Stimulated activated naive CD4-positive, alpha-beta T cell (primary cell): ENCODE measurements at places on chromosomes 12 and 14.

DNA sequence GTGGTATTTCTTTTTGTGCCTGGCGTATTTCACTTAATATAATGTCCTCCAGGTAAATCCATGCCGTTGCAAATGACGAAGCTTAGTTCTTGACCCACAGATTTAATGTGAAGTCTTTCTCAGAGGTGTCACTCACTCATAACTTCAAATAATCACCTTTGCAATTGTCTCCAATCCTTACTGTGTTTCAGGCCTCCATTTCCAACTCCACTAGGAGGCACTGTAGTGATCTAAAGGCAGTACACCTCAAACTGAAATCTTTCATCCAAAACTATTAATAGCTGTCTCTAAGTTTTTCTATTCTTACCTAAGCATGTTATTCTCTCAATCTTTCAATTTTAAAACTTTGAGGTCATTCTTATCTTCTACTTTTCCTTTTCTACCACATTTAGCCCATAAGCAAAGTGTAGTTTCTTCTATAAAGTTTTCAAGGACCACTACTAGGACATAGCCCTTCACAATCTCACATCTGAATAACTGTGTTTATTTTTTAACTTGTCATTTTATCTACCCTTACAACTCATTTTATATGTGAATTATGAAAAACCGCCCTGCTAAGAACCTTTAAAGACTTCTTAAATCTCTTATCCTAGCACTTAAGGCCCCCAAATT is 25.5 kb upstream of the FBXO34 start:
- peak; percentile 54 for DNase-seq

DNA sequence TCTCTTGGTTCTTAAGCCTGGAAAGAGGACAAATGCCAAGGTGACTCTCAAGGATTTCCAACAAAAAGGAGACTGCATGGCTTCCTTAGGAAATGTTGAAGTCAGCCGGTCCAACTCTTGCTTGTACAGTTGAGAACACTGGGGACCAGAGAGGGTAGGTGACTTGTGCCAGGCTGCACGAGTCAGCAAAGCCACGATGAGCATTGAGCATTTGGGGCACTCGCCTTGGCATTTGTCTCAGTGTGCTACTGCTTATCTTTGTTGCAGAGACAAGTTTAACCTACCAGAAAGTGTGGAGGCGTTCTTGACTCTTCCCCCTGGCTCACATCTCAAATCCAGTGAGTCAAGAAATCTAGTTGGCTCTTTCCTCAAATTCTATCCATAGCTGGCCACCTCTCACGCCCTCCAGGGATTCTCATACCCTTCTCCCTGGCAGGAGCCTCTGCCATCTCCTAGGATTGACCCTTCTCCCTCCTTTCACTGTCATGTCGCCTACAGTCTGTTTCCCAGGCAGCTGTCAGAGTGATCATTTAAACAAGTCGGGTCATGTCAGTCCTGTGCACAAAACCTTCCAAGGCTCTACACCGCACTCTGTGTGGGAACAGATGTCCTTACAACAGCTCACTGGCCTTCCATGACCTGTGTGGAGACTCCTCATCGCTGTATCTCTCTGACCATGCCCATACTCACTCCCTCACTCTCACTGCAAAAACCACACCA is 17.2 kb upstream of the KRT83 start:
- DNase-seq, result no peak

GRCh38 chr12:105522166-105522825 is 191.8 kb downstream of the C12orf75 start:
- DNase-seq, result no peak

DNA sequence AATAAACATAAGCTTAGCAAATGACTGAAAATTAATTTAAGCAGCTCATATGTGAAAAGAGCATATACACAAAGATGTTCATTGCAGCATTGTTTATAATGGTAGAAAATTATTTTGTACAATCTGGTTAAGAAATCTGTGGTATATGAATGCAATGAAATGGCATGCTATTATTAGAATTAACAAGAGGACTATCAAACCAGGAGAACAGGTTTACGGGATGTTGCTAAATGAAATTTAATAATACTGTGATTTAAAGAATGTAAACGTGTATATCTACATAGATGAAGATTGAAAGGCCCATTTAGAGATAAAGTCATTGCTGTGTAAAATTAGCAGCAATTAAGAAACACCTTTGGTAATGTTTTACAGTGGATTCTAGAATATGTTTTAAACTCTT is 70.5 kb downstream of the EID3 start:
- no peak for DNase-seq

DNA sequence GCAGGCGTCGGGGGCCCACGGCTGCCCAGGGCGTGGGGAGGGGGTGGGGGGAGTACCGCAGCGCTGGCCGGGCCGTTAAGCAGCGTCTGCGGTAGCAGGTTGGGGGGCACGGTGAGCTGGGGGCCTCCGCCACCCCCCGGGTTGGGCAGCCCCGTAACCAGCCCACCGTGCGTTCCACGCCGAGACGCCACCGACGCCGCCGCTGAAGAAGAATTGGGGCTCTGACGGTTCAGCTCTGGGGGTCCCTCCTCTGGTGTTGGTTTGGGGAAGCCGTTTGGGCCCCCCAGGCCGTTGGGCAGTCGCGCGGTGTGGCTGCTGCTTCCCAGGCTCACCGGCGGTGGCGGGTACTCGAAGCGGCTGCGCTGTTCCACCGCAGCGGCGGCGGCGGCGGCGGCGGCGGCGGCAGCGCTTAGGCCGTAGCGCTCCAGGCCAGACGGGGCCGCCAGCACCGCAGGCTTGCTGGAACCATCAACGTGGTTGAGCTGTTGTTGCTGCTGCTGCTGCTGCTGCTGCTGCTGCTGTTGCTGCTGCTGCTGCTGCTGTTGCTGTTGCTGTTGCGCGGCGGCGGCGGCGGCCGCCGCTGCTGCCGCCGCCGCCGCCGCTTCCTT is 1.5 kb downstream of the IRF2BPL start:
- DNase-seq, result peak; percentile 75

- DNase-seq, result no peak
These were observed 8.7 kb downstream of the SMIM41 start for GRCh38 chr12:52087961-52088820.

- no peak for DNase-seq
These were observed 37.1 kb downstream of the DNAH10 start for GRCh38 chr12:123799227-123799626.

DNA sequence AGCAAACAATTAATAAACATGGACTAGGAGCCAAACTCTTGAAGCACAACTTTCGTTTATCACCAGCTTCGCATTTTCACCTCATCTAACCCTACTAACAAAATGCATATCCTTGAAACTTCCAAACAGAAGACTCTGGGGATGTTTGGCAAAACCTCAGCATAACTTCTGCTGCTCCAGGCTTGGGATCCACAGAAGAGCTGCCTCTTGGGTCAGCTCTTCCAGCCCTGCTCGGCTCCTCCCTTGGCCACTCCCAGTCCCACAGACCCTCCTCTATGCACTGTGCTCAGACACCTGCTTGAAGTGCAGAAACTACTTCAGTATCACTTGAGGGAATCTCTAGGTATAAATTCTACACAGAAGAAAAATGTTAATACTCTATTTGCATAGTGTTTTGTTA is 110.0 kb upstream of the AMIGO2 start:
- no peak for DNase-seq

- DNase-seq, result no peak
These were observed 19.3 kb downstream of the CKB start for GRCh38 chr14:103503296-103503695.

DNA sequence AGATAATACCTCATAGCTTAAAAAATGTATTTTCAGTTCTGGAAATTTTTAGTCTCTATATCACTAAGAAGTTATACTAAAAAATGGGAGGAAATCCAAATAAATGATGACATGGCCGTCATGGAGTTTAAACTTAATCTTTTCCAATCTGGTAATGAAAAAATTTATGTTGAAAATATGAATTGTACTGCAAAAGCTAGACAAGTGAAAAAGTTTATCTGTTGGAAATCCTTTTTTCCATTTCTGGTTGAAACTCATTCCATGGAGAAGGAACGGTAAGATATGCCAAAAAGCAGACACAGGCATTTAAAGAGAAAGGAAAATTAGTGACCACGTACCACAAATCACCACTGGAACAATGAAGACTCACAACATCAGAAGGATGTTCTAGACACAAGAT is 314.2 kb upstream of the PRICKLE1 start:
- no peak for DNase-seq

GRCh38 chr12:30447061-30447750 is 248.5 kb downstream of the IPO8 start:
- no peak for DNase-seq

DNA sequence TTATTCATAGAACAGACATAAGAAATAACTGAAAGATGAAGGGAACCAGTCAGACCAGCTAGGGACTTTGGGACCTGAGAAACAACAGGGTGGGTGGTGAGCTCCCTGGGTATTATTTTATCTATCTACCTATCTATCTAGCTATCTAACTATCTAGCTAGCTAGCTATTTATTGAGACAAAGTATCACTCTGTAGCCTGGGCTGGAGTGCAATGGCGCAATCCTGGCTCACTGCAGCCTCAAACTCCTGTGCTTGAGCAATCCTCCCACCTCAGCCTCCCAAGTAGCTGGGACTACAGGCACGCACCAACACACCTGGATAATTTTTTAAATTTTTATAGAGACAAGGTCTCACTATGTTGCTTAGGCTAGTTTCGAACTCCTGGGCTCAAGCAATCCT is 127.6 kb downstream of the DPF3 start:
- no peak for DNase-seq

DNA sequence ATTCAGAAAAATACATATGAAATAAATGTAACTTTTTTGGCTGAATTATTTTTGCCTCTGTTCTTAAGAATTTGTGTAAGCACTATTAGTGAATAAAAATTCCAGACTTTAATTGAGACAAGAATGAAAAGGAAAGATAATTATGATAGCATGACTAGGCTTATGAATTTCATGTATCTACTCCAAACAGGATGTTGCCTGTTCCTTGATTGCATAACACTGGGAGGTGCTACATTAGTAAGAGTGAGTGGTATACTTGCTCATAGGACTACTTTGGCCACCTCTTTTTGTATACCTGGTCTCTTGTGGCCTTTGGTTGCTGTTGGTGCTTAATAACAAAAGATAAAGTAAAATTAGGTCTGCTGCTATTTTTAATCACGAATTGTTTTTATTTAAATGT is 112.8 kb downstream of the NAV3 start:
- DNase-seq, result no peak

DNA sequence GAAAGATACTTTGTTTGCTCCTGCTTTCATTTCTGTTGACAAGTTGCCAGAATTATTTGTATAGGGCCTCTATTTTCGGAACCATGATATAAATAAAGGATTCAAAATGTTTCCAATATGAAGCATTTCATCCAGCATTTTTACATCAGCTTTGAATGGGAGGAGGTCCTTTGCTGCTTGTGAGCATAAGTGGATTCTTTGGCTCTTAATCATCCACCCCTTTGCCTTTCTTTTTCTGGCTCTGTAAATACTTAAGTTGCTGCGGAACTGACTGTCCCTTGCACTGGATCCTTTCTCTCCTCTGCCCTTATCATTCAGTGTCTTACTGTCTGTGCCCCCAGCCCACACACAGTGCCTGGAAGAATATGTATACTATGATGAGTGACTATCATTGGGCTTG is 357.3 kb upstream of the RGS6 start:
- DNase-seq, result no peak

DNA sequence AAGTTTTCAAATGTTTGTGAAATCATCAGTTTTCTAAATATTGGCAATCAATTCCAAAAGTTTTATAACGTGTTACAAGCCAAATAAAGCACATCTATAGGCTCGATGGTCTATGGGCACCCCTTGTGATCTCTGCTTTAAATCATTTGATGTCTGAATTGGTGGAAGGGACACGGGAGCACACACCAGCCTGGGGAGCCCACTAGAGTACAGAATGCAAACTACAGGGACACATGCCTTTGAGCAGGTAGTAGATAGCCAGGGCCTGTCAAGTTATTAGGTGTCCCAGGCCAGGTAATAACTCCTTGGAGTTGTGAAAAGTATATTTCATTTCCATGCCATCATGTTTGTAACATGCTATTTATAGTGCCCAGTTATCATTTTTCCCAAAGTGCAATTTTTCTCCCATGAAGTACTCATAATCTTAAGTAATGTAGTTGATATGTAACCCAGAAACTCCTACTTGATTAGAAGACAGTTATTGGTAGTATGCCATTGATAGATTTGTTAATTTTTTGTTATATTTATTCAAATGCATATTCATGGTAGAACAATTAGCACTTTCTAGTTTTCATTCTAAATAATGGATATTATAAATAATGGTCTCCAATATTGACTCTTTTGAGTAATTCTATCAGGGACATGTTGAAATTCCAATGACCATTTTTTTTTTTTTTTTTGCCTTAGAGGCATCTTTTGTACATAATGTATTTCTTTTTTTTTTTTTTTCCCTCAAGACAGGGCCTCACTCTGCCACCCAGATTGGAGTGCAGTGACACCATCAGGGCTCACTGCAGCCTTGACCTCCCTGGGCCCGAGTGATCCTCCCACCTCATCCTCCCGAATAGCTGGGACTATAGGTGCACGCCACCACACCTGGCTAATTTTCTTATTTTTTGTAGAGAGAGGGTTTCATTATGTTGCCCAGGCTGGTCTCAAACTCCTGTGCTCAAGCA is 96.9 kb upstream of the FGD4 start:
- DNase-seq, result peak; percentile 9

DNA sequence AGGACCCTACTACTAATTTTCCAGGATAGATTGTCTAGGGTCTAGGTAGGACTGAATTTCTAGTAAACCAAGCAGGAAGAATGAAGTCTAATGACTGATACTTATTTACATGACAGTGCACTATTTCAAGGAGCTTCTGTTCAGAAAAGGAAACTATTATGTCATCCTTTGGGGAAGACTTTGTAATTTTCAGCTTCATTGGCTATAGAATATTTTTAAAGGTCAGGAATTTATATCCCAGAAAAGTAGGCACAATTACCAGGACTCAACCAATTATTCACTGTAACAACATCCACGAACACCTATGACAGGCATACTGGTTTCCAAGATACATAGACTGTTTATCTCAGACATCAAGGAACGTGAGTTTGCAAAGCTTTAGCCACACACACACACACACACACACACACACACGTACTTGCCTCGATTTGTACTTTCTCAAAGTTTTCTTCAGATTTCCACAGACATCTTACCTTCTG is 23.2 kb downstream of the OR6S1 start:
- no peak for DNase-seq

DNA sequence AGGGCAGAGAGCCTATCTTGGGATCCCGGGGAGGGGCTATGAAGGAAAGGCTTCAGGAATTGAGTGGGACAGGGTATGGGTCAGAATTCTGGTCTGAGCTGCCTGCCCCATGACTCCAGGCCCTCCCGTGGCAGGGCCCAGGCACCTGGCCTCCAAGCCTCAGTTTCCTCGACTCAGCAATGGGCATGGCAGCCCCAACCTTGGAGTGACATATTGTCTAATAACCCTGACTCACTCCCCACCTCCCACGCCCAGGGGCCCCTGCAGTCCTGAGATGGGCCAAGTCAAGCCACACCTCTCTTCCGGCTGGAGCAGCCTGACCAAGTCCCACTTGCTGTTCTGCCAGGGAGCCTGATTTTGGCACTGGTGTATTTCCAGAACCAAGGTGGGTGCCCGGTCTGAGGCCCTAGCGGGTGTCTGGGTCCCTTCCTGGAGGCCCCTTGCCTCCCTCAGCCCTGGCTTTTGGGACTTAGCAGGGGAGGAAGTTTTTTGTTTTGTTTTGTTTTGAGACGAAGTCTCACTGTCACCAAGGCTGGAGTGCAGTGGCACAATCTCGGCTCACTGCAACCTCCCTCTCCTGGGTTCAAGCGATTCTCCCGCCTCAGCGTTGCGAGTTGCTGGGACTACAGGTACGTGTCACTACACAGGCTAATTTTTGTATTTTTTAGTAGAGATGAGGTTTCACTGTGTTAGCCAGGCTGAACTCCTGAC is 40.3 kb upstream of the RCOR1 start:
- no peak for DNase-seq

GRCh38 chr12:42143452-42144157 is 1.1 kb downstream of the GXYLT1 start:
- DNase-seq, result no peak
